Nasal cavity respiratory epithelium epithelial cell of viscerocranial mucosa (primary cell): ENCODE measurements at places on chromosomes 6 and 20. TPM values are rescaled to one million over a fixed set of nuclear protein-coding genes. Genes with fewer than 3 reads are reported as not detected.

DPM1 gene
- total RNA-seq: 62.7 and 97.7 TPM in 2 replicates

PAK5 gene
- 0.14 TPM in 1 of 2 replicates, not detected in the other for total RNA-seq

PTPN1 gene
- 25.6 and 43.0 TPM in 2 replicates for total RNA-seq

UBD gene
- total RNA-seq: not detected in 2 replicates

TBCC gene
- total RNA-seq: 25.5 and 32.5 TPM in 2 replicates

CSTF1 gene
- 24.3 and 40.5 TPM in 2 replicates for total RNA-seq

NOX3 gene
- not detected in 2 replicates for total RNA-seq

WFDC10B gene
- not detected in 2 replicates for total RNA-seq

HLA-DRA gene
- total RNA-seq: under 0.01 and 1.1 TPM in 2 replicates

PRICKLE4 gene
- total RNA-seq: under 0.01 and 1.1 TPM in 2 replicates

TEAD3 gene
- 6.5 and 18.9 TPM in 2 replicates for total RNA-seq

KIF25 gene
- total RNA-seq: not detected in 2 replicates

TRIM31 gene
- total RNA-seq: under 0.01 TPM in 2 replicates

GABRR1 gene
- not detected in 2 replicates for total RNA-seq

EYA2 gene
- total RNA-seq: 3.4 and 12.3 TPM in 2 replicates

SIRPD gene
- total RNA-seq: not detected in 2 replicates

CDYL gene
- total RNA-seq: 54.3 and 58.0 TPM in 2 replicates

MAP3K4 gene
- 34.2 and 60.5 TPM in 2 replicates for total RNA-seq

CD93 gene
- total RNA-seq: under 0.01 and 0.14 TPM in 2 replicates

LIN28B gene
- total RNA-seq: not detected in 2 replicates

RAB23 gene
- 32.0 and 81.3 TPM in 2 replicates for total RNA-seq

EPB41L1 gene
- 1.4 and 16.7 TPM in 2 replicates for total RNA-seq

ETV7 gene
- under 0.01 and 0.36 TPM in 2 replicates for total RNA-seq

GLP1R gene
- not detected in 2 replicates for total RNA-seq

BPI gene
- not detected in 2 replicates for total RNA-seq

PKIG gene
- 6.8 and 7.5 TPM in 2 replicates for total RNA-seq

UNC5CL gene
- 0.14 and 0.34 TPM in 2 replicates for total RNA-seq

C6orf132 gene
- total RNA-seq: 35.9 and 43.1 TPM in 2 replicates

LHFPL5 gene
- 0.07 TPM in 1 of 2 replicates, not detected in the other for total RNA-seq

NKX2-2 gene
- not detected in 2 replicates for total RNA-seq

TGM3 gene
- 16.7 TPM in 1 of 2 replicates, not detected in the other for total RNA-seq

CDH4 gene
- 8.9 and 20.5 TPM in 2 replicates for total RNA-seq
